COR-L47 (cell line): ENCODE measurements at places on chromosomes 6 and 20.

GRCh38 chr20:23349338-23350195 is 1.0 kb upstream of the NXT1 start:
- peak; percentile 37 for DNase-seq

GRCh38 chr20:8304124-8304816 is 172.2 kb downstream of the PLCB1 start:
- peak; percentile 27 for DNase-seq

- DNase-seq, result no peak
Observed at GRCh38 chr20:58042591-58042990, 185.9 kb downstream of the ANKRD60 start.

DNA sequence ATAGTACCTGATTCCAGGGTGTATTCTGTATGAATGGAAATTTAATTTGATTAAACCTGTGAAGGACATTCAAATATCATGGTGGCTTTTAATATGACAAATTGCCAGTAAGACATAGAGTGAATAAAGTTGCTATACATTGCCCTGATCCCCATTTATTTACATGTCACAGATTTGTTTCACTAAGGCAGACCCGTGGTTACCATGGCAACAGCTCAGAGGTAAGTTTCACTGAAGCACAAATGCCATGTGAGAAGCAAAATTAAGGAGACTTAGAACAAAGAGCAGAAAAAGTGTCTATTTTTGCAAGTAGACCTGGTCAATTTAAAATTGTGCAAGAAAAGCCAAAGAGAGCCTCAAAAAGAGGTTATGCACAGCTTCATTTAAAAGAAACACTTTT is 63.7 kb downstream of the PXDC1 start:
- DNase-seq, result peak; percentile 37

DNA sequence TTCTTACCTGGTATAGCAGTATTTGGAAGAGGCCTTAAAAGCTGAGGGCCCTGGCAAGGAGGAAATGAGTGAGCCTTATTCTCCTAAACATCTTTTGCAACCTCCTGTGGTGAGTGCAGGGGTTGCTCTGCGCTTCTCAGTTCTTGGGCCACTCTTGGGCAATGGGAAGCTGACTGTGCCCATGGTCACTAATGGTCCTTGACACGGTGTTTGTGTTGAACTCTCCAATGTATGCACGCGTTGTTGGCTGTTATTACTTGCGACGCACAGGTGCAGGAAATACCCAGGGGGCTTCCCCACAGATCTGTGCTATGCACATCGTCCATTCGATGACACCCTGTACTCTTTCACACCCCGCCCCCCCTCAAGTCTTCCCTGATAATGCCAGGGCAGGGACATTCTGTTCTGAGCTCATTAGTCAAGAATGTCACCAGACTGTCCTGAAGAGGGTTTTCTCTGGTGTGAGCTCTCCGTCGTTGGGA is 79.7 kb downstream of the EDN1 start:
- DNase-seq, result no peak

GRCh38 chr6:169296170-169296569 is 42.5 kb upstream of the THBS2 start:
- DNase-seq, result no peak
